ENCODE measurements at places on chromosomes 7 and 10.
A peak's percentile ranks its signal among the peaks of the same experiment; 100 is the strongest.

- DNase-seq = no peak
Measured at GRCh38 chr10:30736685-30737232, 107.2 kb upstream of the LYZL2 start.

DNA sequence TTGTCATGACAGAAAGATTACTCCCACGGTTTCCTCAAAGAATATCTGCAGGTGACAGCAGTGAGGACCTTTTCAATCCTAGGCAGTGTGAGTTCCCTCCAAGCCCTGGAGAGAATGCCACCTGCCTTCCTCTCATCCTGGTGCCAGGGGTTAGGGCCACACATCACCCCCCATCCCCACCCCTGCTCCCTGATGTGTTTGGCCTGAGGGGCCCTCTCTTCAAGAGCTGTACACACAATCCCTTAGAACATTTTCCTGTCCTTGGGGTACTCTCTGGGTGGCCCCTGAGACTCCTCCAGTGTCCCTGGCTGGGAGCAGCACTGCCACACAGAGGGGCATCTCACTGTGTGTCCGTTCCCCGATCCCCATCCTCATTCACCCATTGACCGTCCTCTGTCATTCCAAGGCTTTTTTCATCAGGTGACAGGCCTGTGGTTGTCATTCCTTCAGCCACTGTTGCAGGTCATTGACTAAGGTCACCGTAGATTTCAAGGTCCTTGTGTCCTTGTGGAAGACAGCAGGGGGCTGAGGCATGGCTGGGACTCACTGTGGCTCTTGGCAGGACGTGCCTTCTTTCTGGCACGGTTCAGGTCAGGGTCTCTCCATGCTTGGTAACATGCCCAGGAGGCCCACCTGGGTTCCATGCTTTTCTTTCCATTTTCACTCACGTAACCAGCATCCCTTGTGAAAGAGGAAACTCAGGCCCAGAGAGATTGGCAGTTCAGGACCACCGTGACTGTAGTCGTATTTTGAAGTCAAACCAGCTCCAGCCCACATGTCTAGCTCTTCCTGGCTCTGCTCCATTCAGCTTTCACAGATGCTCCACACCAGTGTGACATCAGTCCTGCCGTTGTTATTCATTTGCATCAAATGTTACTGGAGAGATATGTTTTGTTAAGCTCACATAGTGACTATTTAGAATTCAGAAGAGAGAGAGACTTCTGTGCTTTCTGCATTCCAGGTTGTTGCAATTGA lies 26.8 kb upstream of the BTBD16 start:
- DNase-seq = no peak

DNA sequence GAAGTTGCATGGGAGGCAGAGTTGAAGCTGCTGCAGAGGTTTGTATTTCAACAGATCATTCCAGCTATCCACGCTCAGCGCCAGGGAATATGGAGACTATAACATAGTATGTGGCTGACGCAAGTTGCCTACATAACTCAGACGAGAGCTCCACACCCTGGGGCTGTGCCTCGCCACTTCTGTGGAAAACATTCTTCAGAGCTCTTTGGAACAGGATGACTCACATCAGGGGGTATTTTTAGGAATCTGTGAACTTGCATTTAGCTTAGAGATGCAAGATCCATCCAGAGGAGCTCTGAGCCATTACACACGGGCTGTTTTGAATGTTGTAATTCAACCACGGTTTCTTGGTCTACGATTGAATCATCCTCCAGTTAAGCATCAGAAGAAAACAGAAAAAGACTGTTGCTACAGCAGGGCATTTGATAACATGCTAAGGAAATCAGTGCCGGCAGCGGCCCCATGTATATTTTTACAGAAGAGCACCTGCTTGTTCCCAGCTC lies 481.5 kb upstream of the AKR1E2 start:
- no peak for DNase-seq

GRCh38 chr10:60828489-60828852 lies 50.2 kb downstream of the CDK1 start:
- DNase-seq = no peak

- DNase-seq = no peak
Measured at GRCh38 chr10:72171175-72171630, 44.6 kb upstream of the ANAPC16 start.

- no peak for DNase-seq
Measured at GRCh38 chr7:38311329-38311937, 38.0 kb upstream of the TARP start.

- DNase-seq = peak; percentile 0
Measured at GRCh38 chr7:96285579-96285978, 36.3 kb downstream of the SLC25A13 start.

DNA sequence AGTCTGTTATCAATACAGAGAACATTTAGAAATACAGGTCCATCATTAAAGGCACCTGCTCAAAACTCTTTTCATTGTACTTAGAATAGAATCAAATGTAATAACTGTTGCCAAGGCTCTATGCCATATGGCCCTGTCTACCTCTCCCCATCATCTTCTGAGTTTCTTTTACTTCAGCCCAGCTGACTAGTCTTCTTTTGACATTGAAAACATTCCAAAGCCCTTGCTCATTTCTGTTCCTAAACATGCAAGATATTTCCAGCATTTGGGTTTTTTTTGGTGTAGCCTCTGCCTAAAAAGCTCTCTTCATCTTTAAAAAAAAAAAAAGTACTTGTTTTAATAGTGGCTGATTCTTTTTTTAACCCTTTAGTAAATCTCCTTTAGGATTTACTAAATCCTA lies 165.5 kb upstream of the SMIM30 start:
- DNase-seq = no peak

DNA sequence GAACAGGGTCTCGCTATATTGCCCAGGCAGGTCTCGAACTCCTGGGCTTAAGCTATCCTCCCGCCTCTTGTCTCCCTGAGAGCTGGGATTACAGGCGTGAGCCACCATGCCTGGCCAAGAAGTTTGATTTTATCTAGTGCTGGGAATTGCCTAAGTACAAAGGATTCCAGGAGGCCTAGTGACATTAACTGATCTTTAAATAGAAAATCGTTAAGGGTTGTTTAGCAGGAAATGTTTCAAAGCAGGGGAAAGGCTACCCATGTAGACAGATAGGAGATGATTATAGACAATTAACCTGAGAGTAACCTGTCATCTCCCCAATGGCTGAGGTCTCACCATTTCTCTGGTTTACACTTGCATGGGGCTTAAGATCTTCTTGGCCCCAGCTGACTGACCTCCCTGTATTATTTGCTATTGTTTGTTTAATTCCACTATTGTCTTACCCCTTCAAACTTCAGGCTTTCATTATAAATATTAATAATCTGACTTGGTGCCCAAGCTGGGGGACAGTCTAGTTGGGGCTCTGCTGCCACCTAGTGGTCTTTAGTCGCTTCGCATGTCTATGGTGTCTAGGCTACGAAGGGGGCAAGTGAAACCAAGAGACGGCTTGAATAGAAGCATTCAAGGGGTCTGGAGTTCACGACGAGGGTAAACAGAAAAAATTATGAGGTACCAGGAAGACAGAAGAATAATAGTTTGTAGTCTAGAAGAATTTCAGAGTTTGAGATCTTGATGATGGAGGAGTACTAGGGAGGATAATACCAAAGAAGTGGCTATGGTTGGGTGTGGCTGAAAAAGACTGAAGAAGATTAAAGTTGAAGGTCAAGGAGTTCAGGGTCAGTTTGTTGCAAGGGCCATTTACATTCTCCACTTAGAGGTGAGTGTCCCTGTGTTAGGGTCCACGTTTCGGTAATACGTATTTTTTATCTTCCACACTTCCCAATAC lies 40.4 kb upstream of the BPGM start:
- DNase-seq = peak; percentile 26

- no peak for DNase-seq
Measured at GRCh38 chr7:24442170-24442777, 131.0 kb upstream of the PALS2 start.

DNA sequence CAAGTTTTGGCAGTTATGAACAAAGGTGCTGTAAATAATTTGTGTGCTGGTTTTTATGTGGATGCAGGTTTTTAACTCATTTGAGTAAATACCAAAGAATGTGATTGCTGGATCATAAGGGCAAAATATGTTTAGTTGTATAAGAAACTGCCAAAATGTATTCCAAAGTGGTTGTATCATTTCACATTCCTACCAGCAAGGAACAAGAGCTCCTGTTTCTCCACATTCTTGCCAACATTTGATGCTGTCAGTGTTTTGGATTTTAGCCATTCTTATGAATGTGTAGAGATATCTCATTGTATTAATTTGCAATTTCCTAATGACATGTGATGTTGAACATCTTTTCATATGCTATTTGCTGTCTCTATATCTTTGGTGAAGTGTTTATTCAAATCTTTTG lies 207.3 kb upstream of the LRGUK start:
- no peak for DNase-seq

DNA sequence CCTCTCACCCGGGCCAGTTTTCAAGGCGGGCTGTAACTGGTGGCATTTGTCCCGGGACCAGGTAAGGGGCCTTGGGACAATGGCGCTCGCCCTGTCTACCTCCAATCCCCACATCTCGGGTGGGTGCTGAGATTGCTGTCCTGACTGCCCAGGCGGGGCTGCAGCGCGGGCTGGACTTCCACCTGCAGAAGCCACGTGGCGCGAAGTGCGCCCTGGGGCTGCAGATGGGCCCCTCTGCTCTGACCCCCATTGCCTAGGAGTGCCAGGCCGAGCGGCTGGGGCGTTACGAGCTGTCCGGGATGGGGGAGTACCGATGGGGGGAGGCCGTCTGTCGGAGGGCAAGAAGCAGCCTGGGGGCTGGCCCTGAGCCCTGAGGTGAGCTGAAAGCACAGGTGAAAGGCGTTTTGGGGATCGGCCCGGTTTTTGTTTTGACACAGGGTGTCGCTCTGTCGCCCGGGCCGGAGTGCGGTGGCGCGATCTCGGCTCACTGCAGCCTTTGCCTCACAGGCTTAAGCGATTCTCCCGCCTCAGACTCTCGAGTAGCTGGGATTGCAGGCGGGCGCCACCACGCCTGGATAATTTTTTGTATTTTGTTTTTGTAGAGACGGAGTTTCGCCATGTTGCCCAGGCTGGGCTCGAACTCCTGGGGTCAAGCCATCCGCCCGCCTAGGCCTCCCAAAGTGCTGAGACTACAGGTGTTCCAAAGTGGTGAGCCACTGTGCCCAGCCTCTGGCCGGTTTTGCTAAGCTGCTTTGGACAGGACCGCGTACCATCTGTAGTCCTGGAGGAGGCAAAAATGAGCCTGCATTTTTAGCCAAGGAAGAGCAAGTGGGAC lies at the start of gene SFXN2:
Gene SFXN2, plus strand, starts transcription at position 16 of the 835 bp plus-strand sequence. CDS start 12,001 bp downstream, outside the sequence.
- DNase-seq = peak; percentile 46

GRCh38 chr7:123941391-123942180 lies 16.5 kb downstream of the SPAM1 start:
- DNase-seq = no peak

GRCh38 chr7:133053321-133053891 lies 28.5 kb downstream of the CHCHD3 start:
- no peak for DNase-seq

- DNase-seq = no peak
Measured at GRCh38 chr7:27088002-27088922, 7.5 kb downstream of the HOXA1 start.

DNA sequence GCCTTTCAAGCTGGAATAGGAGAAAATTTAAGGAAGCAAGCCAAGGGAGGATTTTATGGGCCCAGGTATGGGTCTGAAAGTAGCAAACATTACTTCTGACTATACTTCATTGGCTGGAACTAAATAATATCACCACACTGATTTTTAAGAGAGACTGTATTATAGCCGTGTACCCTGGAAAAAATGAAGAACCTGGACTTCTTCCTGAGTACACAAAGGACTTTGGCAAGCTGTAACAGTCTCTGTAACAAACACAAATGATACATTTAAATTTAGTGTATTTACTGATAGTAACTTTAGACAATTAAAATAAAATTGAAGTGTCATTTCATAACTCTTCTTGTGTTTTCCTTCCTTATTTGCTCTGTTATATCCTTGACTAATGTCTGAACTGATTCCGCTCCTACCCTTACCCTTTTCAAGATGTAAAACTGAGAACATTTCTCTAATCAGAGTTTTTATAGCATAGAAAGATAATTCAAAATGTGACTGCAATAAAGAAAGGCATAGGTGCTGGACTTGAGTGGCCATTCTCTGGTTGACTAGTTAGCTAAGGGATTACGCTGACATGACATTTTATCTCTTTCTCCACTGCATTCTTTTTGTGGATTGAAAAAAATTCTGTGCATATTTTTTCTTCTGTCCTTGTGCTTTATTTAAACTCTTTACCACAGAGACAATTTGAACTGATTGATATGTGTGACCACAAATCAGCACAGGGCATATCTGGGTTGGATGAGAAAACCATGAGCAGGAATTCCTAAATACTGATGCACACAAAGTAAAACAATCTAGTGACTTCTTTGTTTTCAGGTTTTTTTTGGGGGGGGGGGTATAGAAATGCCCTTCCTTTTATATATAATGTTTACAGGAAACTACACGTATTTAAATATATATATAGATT lies 349.7 kb downstream of the MDFIC start:
- no peak for DNase-seq

DNA sequence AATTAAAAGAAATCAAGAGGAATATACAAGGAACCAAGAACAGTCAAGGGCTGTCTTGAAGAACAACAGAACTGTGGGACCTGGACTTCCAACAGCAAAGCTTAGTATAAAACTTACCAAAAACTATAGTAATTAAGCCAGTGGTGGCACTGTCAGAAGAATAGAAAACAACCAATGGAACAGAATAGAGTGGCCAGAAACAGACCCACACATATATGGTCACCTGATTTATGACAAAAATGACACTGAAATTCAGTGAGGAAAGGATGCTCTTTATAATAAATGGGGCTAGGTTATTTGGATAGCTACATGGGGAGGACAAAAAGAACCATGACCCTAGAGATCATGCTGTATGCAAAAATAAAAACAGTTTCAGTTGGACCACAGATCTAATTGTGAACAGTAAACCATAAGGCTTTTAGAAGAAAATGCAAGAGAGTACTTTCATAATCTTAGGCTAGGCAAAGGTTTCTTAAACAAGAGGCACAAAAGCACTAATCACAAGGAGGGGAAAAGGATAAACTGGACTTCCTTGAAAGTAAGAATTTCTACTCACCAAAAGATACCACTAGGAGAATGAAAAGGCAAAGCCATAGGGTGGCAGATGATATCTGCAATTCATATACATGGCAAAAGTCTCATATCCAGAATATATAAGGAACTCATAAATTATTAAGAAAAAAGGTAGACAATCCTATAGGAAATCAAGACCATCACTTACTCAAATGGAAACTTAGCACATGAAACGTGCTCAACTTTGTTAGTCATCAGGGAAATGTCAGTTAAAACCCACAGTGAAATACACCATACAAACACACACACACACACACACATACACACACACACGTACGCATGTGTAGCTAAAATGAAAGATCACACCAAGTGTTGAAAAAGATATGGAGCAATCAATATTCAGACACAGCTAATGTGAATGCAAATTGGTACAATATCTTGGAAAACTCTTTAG lies 20.8 kb downstream of the HYCC1 start:
- DNase-seq = no peak
